ENCODE measurements at places on chromosomes 7 and 10. TPM values are rescaled to one million over a fixed set of nuclear protein-coding genes. Genes with fewer than 3 reads are reported as not detected.

The RADIL gene
- total RNA-seq = 10.1 TPM

The CALCR gene
- 0.26 TPM for total RNA-seq

The ASIC3 gene
- not detected for total RNA-seq

The CCDC126 gene
- total RNA-seq = 28.2 TPM

The RNF32 gene
- not detected for total RNA-seq

The C10orf71 gene
- total RNA-seq = not detected

The CPEB3 gene
- total RNA-seq = 3.2 TPM

The OR2A25 gene
- total RNA-seq = not detected

GRCh38 chr7:91869661-91870060, 10.8 kb downstream of the MTERF1 start:
- no peak for DNase-seq

DNA sequence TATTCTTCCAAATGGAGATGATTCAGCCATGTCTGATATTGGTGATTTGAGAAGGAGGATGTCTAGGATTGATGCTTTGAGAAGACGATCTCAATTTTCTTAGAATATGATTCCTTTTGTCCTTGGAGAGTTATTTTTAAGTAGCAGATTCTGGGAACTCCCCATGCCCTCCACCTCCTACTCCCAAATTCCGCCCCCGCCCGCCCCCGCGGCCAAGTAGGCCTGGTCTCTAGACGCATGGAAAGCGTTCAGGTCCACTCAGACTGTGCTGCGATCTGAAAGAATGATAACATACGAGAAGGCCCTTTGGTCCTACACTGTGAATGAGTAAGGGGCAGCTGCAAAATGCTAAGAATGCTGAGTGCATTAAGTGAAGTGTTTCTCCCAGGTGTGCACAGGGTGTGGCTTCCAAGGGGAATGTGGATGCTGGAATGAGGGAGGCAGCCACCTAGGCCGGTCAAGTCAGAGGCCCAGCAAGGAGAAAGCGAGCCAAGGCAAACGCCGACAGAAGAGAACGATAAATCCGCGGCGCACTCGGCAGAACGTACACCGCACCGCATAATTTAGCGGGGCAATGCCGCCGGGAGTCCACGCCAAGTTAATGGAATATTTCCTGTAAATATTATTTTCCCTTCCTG, 142.3 kb downstream of the PRPF18 start:
- no peak for DNase-seq

GRCh38 chr7:100730136-100730800, 3.1 kb upstream of the ZAN start:
- DNase-seq = no peak

DNA sequence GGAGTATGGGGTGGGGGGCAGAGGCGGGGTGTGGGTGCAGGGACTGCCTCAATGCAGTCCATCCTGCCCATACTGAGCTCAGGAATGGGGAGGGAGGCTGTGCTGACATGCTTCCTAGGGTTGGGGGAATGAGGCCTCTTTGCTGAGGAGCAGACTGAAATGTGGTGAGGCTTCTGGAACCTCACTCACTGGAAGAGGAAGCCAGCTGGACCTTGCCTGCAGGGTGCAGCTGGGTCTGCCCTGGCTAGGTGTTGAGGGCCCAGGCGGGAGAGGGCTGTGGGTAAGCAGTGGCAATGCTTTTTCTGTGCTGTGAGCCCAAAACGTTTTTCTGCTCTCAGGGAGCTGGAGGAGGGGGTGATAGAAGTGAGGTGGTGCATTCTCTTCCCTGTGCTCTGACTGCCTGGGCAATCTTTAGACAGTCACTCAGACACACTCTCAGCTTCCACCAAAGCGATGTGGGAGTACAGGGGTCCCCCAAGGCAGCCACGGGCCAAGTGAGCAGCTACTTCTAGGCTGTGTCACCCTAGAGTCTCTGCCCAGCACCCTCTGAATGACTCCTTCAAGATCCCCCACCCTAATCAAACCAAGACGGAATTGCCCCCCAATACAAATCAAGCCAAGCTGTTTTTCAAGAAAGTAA, 41.1 kb upstream of the BMPR1A start:
- DNase-seq = no peak

- DNase-seq = no peak
Observed at GRCh38 chr7:96308253-96308949, 13.5 kb downstream of the SLC25A13 start.

GRCh38 chr7:27917774-27918314, 177.9 kb downstream of the TAX1BP1 start:
- no peak for DNase-seq

- no peak for DNase-seq
Observed at GRCh38 chr7:98872328-98872924, 2.6 kb upstream of the TMEM130 start.

DNA sequence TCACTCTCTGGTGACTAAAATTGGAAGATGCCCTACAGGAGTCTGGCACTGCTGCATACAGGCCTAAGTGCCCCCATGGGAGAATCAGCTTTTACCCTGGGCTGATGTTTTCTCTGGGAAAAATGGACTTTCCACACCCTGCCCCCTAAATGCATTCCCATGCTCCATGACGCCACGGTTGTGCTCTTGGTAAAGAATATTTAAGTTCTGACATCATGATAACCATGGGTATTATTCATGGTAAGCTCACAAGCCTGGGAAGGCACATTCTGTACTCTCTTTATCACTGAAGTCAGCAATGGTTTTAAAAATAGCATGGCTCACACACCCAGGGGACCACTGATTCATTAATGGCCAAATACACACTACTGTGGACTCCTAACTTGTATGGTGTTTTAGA, 43.4 kb downstream of the HIPK2 start:
- DNase-seq = peak; percentile 64

DNA sequence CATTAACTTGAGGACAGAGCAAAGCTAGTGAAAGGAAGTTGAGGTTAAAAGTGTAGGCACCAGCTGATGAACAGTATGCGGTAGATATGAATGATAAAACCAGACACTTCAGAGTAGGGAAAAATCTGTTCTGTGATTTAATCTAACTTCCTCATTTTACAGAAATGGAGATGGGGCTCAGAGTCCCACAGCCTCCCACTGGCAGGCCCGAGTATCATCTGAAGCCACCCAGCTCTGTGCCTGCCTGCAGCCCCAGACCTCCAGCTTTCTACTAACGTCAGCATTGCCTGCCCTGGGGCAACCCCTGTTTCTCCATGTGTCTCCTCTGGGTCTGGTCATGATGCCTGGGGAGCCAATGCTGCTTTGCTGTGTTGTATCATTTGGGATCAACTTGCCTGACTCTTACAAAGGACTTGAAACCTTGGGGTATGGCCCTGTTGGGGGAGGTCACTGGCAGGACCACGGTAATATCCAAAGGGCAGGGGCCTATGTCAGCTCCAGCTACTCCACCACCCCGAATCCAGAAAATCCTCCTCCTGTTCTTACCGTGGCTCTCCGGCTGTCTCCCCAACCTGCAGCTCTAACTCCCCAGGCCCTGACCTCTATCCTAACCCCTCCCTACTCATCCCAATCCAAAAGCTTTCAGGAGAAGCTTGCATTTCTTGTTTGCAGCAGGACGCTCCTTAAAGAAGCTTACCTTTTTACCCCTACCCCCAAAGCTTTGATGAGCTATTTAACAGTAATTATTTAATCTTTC, 56.2 kb upstream of the NPY start:
- DNase-seq = no peak

DNA sequence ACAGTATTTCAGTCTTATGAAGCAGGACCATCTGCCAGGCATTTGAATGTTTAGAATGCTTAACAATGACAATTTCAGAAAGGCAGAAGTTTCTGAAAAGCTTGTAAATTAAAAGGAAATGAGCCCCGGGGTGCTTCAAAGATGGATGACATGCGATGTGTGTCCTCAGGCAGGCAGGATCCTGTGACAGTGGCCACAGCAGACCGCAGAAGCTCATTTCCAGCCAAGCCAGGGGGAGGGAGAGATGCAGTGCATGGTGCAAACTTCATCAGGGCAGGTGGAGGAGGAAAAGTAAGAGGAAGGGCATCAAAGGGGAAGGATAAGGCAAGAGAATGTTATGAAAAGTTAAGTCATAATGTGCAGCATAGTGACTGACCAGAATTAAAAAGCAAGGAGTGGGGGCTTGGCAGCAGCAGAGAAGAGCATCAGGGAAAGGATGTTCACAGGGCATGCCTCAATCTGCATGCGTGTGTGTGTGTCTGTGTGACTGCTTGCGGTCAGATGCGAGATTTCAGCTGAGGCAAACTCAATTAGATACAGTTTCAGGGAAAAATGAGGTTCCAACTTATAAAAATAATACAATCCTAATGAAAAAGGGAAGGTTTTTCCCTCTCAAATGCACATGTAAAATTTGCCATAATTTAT, 173.7 kb downstream of the COBL start:
- no peak for DNase-seq

DNA sequence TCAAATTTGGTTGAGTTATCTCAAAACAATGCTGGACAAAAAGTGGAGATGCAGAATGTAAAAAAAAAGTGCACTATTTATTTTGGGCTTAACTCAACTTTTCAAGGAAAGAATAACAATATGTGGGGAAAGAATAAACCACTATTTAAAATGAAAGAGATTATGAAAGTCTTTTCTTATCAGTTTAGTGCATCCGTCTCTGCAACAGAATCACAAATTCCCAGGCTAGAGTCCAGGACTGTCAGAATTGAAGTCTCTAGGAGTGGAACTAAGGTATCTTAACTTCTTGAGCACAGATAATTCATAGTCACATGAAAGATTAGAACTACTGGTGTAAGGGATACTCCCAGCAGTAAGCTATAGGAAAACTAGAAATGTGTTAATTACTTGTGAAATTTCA, 1200.3 kb upstream of the LRRN3 start:
- no peak for DNase-seq

DNA sequence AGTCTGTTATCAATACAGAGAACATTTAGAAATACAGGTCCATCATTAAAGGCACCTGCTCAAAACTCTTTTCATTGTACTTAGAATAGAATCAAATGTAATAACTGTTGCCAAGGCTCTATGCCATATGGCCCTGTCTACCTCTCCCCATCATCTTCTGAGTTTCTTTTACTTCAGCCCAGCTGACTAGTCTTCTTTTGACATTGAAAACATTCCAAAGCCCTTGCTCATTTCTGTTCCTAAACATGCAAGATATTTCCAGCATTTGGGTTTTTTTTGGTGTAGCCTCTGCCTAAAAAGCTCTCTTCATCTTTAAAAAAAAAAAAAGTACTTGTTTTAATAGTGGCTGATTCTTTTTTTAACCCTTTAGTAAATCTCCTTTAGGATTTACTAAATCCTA, 165.5 kb upstream of the SMIM30 start:
- no peak for DNase-seq

- DNase-seq = no peak
Observed at GRCh38 chr10:119243488-119243887, 36.1 kb downstream of the GRK5 start.

GRCh38 chr7:77661816-77662215, 34.4 kb upstream of the RSBN1L start:
- DNase-seq = no peak

- no peak for DNase-seq
Observed at GRCh38 chr10:128173386-128173785, 47.2 kb upstream of the MKI67 start.

DNA sequence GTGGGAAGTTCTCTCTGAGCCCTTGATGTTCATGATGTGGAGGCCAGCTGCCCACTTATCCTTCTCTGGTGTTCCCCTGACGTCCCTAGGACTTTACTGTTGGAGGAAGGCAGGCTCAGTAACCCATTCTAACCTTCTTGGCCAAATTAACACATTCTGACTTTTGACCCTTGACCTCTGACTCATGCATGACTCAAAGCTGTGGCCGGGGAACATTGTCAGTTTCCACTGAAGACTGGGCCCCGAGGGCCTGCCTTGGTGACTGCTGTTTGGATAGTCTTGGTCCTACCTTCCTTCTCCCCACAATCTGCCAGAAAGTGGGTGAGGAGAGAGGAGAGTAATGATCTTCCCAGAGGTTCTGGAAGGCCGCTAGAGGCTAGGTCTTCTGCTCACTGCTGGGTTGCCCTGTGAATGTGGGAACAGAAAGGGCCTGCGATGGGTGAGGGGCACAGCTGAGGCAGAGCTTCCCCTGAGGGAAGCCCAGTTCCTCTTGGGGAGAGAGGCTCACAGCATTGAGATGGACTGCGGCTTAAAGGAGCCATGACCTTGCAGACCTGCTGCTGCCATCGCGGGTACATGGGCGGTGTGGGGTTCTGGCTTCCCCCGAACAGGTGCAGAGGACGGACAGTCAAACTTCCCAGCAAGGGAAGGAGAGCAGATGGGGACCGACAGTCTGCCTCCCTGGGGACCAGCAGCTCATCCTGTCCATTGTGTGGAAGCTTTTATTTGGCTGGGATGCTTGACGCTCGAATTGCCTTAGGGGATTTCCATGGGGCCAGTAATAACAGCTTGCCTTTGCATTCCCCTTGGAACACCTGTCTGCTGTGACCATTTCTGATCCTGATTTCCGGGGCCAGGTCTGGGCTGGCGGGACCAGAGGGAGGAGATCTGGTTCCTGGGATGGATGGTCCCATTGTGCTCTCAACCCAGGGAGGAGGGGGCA, 43.8 kb downstream of the ADAMTS14 start:
- no peak for DNase-seq

DNA sequence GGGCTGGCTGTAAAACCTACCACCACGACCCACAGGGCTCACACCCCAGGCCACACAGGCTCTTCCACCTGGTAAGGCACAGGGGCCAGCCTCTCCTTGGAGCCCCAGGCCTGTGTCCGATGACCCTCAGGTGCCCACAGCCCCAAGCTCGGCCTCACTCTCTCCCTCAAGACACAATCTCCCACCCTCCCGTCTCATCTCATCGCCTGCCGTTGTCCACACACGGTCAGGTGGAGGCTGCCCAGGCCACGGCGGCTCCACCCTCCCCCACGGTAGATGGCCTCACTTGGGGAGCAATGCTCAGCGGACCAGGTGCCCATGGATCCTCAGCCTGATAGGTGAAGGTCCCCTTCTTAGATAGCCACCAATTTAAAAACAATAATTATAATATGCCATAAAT, 8.7 kb upstream of the UTF1 start:
- no peak for DNase-seq

DNA sequence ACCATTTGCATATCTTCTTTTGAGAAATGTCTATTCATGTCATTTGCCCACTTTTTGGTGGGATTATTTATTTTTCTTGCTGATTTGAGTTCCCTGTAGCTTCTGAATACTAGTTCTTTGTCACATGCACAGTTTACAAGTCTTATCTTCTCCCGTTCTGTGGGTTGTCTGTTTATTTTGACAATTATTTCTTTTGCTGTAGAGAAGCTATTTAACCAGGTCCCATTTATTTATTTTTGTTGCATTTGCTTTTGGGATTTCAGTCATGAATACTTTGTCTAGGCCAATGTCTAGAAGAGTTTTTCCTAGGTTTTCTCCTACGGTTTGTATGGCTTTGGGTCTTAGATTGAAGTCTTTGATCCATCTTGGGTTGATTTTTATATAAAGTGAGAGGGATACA, 32.9 kb downstream of the GPR22 start:
- no peak for DNase-seq

All from uterus (tissue), 4 donors.